NCI-H82 (cell line): ENCODE measurements at places on chromosomes 5 and 9.

DNA sequence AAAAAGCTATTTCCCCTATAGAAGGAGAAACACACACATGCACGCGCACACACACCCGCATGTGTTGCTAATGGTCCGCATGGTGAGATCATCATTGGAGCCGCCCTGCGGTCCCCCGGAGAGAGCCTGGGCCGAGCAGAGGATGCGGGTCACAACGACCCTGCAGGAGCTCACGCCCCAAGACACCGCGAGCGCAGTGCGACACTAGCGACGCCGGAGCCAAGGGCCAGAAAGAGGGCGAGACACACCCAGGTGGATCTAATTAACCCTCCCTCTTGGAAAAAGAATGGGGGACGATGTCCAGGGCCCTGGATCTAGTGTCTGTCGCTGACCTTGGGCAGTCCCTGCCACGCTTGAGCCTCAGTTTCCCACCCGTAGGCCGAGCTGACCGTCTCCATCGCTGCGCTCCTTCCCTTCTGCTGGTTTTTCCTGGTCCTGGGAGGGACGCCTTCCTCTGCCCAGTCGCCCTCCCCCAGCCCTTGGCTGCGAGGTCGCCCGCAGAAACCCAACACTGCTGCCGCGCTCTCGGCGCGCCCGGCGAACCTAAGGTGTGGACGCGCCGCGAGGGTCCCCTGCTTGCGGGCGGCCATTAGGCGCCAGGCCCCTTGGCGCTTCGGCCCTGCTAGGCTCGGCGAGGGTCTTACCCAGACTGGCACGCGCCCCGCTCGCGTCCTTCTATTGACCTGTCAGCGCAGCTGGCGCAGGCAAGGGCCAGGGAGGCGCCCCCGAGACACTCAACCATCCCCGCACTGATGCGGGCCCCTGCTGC lies 47.5 kb upstream of the RNF20 start:
- DNase-seq = peak; percentile 5

DNA sequence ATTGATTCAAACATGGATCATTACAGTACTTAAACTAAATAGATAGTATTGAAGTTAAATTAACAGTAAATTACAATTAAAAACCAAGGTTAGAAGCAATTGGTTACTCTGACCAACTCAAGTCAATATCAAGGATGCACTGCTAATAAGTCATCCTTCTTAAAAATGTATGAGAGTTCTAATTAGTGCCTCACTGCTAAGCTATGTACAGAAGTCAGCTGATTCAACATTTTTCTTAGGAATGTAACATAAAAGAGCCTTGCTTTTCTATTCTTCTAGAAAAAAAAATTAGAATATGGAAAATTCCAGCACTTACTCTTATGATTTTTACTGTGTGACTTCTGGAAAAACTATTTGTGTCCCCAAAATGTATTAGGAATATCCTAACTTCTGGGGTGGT lies 75.7 kb upstream of the FBN2 start:
- no peak for DNase-seq

GRCh38 chr9:133979273-133979920 lies 12.7 kb downstream of the VAV2 start:
- DNase-seq = no peak

DNA sequence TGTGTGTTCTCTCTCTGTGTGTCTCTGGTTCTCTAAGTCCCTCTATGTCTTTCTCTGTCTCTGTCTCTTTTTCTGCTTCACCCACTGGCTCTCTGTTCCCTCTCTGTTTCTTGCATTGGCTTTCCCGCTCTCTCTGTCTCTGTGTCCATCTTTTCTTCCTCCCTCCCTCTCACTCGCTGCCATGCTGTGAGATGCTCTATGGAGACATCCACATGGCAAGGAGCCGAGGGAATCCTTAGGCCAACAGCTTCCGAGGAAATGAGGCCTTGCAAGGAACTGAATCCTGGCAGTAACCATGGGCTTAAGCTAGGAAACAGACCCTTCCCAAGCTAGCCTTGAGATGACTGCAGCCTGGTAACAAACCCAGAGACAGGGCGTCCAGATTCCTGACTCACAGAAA lies 117.3 kb downstream of the BRINP1 start:
- no peak for DNase-seq

DNA sequence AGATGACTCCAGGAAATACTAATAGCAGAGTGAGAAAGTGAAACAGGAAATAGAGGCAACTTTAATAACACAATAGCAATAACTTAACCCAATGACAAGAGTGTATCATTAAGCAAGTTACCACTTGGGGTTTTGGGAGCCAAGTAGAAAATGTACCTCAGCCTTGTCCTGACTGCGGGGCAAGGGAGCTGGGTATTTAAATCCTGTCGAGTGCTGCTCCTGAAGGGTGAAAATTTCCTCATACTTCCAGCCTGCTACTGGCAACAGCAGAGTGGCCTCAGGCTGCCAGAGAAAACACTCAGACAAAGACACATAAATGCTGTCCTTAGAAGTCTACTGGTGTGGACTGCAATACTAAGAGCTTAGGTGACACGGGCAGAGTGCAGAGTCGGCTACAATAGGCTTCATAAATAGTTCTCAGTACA lies 112.5 kb upstream of the EMB start:
- DNase-seq = no peak

DNA sequence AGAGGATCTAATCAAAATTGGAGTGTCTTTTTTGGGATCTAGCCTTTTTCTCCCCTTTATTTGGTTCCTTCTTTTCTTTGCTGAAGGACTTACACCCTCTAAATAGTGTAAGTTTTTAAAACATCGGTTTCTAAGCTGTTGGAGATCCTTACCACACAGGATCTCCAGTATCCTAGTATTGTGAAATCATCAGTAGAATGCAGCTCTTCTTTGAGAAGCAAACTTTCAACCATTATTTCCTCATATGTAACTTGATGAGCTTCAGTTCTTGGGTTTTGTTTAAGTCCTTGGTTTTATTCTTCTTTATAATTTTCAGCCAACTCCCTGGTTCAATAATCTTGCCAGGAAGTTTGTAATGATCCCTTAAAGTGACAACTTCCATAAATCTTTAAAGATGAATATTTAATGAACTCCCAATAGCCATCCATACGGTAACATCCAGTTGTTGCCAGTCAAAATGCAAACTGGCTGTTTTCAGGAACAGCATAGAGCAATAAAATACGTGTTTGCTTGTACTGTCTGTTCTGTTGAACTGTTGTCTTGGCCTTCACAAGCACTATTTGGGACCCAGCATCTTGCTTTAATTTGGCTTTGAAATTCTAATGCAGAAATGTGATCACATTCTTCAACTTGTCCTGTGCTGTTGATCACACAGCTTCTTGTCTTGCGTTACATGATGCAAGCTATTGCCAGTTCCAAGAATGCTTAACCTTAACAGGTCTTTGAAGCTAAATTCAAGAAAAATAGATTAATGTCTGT lies 34.8 kb upstream of the TTC23L start:
- no peak for DNase-seq

DNA sequence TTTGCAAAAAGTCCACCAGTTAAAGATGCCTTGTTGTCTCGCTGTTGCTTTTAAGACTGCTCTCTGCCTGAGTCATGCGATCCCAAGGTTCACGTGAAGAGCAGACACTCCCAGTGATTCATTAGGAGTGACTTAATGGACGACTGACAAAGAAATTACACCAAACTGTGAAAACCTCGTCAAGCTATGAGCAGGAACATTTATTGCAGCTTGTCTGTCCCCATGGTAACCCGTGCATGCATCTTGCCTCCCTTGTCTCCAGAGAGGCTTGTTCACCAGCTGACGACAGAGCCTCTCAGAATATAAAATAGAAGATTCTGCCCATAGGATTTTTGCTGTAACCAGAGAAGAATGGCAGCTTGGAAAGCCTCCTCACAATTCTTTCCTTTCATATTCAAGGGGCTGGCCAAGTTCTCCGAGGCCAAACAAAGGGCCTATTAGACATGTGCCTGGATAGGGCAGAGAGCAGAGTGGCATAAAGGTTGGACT lies 352.7 kb downstream of the SPOCK1 start:
- no peak for DNase-seq

DNA sequence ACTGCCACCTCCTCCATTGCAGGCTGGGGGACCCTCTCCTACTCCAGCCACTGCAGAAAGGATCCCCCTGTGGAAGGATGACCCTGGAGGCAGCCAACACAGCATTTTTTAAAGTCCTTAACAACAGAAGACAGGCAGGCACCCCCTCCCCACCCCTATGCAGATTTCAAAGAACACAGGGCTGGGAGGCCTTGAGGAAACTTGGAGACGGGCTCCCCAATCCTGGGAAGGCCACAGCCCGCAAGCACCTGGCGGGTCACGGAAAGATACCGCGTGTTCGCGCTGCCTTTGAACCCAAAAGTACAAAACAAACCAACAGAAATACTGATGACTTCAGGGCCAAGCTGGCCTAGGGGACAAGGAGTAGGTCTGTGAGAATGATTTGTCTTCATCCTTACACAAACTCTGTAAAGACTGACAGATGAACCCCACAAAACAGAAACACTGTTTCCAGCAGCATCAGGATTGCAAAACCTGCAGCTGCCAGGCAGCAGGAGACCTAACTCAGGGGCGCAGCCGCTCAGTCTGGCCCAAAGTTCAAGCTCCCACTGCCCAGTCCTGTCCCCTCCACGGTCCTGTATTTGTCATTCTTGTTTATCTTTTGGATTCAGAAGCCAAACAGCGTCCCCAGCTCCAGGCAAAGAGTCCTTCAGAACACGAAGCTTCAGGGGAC lies 13.8 kb downstream of the VAV2 start:
- no peak for DNase-seq

DNA sequence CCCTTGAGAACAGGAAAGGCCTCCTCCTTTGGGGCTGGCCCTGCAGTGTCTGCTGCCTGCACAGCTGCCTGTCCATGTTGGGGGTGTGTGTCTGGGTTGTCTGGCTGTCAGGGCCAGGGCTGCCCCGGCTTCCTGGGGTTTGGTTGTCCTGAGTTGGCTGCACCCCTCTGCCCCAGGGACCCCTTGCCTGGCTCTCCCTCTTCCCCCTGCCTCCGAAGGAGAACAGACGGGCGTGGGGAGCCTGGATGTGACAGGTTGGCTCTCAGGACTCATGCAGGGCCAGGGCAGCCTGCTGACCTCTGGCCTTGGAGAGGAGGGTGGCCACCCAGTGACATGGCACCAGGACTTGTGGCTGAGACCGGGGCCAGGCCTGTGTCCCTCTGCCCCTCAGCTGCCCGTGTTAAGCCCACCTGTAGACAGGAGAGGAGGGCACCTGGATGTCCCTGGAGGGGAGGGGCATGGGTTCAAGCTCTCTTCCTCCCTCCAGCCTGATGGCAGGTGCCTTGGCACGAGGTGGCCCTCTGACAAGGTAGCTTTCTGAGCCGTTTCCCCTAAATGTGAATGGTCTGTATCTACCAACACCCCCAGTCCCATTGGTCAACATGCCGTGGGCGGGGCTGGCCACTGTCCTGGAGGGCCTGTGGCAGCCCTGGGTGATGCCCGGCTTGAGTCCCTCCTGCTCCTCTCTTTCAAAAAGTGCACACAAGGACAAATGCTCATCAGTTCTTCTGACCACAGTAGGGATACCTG lies 34.9 kb downstream of the WNK2 start:
- DNase-seq = no peak

DNA sequence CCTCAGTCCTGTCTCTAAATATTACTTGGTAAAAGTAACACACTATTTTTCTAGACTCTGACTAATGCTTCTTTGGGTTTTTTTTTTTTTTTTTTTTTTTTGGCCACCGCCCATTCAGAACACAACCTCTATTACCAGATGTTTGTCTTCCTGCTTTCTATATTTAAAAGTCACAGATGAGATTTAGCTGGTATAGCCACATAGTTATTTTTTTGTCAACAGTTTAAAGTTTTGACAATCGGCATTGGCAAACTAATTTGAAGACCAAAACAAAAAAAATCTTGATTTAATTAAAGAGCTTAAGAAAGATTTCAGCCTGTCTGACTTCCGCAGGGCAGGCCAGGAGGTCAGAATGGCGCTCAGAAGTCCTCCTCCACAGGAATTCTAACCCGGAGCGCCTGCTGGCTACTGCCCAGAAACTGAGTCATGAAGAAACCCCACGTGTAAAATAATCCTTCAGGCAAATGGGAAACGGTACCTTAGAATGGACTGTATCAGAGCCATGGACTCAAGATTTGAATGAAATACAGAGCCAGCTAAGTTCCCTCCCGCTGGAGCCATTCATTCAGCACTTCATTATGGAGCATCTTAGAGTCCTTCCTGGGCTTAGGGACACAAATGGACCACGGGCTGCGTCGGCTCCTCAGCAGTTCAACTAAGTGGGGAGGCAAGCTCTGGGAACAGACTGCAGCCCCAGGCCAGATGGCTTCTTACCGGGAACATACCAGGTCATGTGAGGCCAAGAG lies 55.6 kb downstream of the PTPDC1 start:
- DNase-seq = peak; percentile 94

GRCh38 chr5:43556857-43557542 lies at the start of gene PAIP1:
TSS of gene PAIP1 (minus strand) at chr5:43557077. CDS start at chr5:43556846, 231 bp downstream.
- DNase-seq = peak; percentile 84

DNA sequence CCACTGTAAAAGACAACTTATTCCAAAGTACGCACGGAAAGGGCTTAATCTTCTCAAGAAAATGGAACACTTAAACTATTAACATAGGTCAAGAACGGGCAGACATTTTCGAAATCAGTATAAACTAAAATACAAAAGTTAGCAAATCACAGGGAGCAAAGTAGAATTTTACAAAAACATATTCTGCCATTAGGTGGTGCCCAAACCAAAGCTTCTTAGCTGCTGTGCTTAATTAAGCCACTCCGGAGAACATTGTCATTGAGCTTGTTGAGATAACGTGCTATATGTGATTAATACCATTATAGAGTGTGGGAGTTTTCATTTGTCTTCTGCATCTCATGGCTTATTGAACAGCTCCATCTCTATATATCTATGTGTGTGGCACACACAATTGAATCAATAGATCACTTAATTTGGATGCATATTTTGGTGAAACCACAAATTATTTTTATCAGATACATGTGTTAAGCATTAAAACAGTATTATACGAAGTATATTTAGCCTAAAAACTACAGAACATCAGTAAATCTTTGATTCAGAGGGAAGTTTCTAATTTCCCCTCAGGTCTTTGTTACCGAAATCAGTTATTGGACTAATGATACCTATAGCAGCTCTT lies 23.4 kb downstream of the UBLCP1 start:
- DNase-seq = peak; percentile 74

GRCh38 chr9:19498015-19498414 lies 89.2 kb downstream of the ACER2 start:
- no peak for DNase-seq

- DNase-seq = no peak
Observed at GRCh38 chr9:5920860-5921328, 30.2 kb downstream of the MLANA start.

GRCh38 chr9:116460026-116460425 lies 227.1 kb upstream of the TRIM32 start:
- DNase-seq = no peak

GRCh38 chr9:124831642-124832364 lies 21.5 kb upstream of the WDR38 start:
- DNase-seq = no peak

GRCh38 chr5:32506799-32507198 lies 62.3 kb upstream of the ZFR start:
- DNase-seq = no peak

- no peak for DNase-seq
Observed at GRCh38 chr5:78886341-78887230, 98.5 kb downstream of the ARSB start.

DNA sequence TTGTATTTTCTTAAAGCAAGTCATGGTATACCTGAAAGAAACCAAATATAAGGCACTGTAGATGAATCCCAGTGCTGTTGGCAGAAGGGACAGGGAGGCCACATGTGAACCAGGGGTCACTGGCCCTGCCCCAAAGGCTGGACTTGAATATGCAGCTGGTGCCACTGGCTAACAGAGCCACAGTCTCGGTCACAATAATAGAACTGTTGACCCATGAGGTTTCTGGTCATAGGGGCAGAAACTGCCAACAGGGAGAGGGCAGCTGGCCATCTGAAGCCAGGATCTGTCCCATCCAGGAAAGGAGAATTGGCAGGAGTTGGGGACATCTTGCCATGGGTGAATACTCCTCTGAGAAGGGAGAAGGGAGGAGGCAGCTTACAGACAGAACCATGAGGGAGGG lies 31.9 kb downstream of the PALM2AKAP2 start:
- DNase-seq = no peak
